Activated CD8-positive, alpha-beta T cell treated with anti-CD3 and anti-CD28 coated beads, Interleukin-2, amount 10 ng/mL, durations not matched to agents 7 days and 5 days (primary cell): ENCODE measurements at places on chromosomes 3 and 15. TPM values are rescaled to one million over a fixed set of nuclear protein-coding genes. Genes with fewer than 3 reads are reported as not detected.

GRCh38 chr3:167998253-167998652 is 97.5 kb downstream of the GOLIM4 start:
- DNase-seq = no peak

Gene SERINC4
- total RNA-seq = 0.21 TPM

- DNase-seq = no peak
These were observed 3.6 kb downstream of the HAPLN3 start for GRCh38 chr15:88891540-88892254.

- DNase-seq = no peak
These were observed 25.8 kb downstream of the SPSB4 start for GRCh38 chr3:141076797-141077571.

GRCh38 chr15:89781891-89782618 is 5.9 kb downstream of the MESP2 start:
- no peak for DNase-seq

Gene NMNAT3
- 0.18 TPM for total RNA-seq

Gene WDR93
- total RNA-seq = not detected

DNA sequence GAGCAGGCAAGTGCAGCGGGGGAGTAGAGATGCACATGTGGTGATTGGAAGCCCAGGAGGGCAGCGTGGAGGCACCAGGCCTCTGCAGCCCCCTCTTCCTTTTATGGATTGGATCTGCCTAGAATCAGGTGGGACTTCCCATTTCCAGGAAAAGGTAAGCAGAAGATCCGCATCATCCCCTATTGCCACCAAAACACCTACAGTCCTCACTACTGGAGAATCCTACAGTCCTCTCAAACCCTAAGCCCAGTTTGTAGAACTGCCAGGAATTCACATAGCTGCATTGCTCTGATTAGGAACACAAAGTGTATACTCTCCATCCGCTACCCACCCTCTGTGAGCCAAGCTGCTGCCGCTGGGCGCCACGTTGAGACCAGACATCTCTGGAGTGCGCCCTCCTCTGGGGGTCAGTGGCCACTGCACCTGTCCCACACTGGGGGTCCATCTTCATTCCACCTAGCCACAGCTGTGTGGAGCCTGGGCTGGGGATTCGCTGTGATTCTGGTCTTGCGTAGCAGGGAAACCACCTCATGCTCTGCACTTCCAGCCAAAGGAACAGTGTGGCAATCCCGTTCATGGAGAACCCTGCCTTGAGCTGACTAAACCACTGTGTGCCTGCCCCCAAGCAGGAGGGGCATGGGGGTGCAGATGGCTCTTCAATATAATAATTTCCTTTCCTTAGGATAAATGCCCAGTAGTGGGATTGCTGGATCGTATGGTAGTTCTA is 88.9 kb upstream of the PTX3 start:
- DNase-seq = no peak

DNA sequence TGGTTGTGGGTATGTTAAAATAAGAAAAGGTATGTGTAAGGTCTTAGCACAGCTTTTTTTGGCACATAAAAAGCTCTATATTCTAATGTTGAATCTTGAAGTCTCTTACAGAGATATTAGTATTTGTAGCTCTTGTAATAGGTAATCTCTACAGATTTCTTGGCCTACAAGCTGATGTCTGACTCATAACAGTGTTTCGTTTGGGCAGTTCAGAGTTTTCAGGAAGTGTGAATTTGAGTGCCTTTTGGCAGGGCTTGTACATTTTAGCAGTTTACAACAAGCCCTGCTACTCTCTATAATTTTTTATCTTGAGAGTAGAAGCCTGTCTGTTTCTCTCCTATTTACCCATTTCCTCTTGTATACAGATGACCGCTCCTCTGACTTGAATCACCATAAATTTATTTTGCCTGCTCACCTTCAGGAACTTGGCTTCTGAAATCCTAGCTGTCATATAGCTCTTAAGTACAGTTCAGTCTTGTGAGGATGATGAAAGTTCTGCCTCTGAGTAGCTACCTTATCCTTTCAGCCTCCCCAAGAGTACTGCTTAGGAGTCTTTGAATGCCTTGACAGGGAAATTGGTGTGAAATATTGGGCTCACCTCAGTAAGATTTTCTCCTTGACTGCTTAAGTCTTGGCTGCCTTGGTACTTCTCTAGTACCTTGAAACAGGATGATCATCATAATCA is 419.9 kb upstream of the RARB start:
- no peak for DNase-seq

Gene SLC25A20
- total RNA-seq = 33.1 TPM

Gene CYP1A2
- total RNA-seq = not detected

Gene CCDC54
- total RNA-seq = not detected
